ENCODE measurements at places on chromosomes 13 and 19.

DNA sequence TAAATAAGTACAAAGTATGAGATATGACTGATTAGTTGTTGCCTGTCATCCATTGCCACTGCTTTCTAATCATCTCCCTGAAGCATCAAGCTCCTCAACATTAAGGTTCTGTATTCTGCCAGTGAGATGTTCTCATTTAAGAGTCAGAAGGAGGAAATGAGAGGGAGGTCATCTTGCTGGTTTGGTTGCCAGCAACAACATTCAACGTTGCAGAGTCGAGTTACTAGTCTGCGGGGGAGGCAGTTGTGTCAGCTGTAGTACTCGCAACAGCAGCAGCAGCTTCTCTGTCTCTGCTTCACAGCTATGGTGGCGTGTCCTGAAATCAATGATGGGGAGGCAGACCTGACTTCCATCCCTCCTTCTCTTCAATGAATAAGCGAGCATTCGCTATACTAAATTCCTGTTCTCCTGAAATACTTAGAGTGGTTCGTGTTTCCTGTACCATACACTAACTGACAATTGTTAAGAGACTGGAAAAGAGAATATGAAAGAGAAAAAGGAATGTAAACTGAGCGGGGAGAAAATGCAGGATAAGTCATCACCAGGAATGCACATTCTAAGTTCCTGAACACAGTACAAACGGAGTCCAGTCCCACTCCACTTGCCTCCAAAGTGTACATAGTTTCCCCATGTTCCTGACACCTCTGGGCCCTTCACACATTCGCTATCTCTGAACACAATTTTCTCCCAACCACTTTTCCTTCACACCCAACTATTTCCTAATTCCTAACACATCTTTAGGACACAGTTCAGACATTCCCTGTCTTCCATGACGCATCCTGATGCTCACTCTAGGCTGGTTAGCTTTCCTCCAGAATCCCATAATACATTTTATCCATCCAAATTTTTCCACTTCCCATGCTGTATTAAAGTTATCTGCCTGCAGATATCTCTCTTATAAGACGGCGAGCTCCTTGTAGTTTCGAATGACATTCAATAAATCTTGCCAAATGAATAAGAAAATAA is 263.0 kb downstream of the KLF12 start:
- DNase-seq = no peak

DNA sequence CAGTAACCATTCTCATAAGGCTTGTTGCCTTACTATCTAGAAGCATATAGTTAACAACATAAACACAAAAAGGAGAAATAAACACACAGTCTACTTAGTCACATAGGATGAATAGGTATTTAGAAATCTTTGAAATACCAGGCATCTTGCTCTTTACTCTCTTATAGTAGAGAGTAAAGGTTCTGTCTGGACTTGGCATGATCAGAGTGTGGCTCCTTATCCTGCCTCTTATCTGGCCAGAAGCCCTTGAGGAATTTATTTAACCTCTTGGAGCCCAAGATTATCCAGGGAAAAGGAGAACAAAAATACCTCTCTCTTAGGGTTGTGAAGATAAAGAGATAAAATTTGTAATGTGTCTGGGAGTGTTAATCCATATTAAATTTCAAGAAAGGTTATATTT is 100.2 kb upstream of the MBNL2 start:
- no peak for DNase-seq

DNA sequence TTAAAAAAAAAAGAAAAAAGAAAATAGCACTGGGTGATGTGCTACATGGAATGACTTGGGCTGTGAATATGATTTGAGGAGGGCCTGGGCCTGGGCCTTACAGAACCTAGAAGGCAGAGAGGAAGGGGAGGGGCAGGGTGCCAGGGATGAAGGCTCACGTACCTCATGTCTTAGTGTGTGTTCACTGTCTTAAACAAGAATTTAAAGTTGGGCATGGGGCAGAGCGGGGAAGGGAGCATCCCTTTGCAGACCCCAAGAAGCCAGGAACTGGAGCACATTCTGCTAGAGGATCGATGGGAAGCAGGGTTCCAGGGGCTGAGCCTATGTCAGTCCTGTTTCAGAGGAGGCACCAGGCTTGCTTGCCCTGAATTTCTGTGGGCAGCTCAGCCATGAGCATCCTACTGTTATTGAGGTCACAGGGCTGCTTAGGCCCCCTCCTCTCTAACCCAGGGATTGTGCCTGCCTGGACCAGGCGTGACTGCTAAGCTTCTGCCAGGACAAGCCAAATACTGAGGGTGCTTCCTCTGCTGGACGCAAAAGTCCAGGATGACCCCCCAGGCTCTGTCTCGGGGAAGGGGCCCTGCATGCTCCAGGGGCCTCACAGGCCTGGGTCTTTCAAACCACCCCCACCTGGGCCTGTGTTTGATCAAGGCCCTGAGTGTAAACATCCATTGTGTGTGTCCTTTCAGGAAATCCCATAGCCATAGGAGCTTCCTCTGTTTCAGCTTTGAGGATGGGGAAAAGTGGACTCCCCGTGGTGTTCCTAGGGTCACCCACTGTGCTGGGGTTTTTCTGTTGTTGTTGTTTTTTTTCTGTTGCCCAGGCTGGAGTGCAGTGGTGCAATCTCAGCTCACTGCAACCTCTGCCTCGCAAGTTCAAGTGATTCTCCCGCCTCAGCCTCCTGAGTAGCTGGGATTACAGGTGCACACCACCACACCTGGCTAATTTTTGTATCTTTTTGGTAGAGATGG is 4.8 kb downstream of the LSR start:
- no peak for DNase-seq

- peak; percentile 91 for DNase-seq
These were observed at the start of gene MBNL2 for GRCh38 chr13:97221989-97222700. Gene MBNL2 (plus strand): TSS chr13:97222333. CDS start chr13:97276236, 53,903 bp downstream.

DNA sequence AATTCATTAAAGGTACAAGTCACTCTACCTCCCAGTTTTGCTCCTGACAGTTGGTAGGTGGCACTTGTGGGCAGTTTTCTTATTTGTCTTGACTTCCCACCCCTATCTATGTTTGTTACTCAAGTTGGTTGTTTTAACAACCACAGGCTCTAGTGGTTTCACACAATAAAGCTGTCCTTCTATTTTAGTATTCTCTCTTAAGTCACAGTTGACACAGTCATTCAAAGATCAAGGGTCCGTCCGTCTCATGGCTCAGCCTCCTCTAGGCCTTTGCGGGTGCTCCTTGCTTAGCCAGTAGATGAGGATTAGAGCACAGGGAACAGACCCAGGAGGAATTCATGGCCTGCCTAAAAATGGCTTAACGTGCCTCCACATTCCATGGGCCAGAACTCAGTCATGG is 573.7 kb downstream of the IRS2 start:
- no peak for DNase-seq

GRCh38 chr19:10137751-10138682 is 18.3 kb upstream of the EIF3G start:
- DNase-seq = no peak

DNA sequence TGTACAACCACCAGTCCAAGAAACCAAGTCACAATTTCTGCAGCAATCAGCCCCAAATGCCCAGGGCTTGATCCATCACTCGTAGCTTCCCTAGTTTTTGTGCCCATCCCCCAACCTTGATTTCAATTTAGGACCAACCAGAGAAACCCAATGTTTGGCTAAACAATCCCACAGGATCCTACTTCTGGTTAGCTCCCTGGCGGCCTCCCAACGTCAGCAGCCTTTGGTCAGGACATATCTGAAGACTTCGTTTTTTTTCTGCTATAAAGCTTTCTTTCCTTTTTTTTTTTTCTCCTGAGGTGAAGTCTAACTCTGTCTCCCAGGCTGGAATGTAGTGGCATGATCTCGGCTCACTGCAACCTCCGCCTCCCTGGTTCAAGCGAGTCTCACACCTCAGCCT is 7.7 kb downstream of the DPRX start:
- DNase-seq = no peak

GRCh38 chr13:83386609-83387008 is 495.7 kb downstream of the SLITRK1 start:
- DNase-seq = no peak

DNA sequence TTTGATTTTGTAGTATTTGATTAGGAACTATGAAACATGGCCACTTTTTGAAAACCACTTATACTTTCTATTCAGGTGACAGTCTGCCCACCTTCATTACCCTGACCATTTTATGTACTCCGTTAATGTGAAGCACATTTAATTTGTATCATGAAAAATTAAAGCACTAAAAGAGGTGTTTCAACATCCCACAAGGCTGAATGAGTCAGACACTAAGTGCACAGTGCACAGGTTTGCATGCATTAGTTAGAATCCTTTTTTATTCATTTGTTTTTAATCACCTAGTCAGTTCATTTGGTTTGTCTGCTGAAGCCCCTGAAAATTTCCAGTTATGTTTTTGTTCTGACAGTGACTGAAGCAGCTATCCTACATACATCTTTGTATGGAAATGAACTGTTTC is 271.0 kb downstream of the SLITRK5 start:
- no peak for DNase-seq

DNA sequence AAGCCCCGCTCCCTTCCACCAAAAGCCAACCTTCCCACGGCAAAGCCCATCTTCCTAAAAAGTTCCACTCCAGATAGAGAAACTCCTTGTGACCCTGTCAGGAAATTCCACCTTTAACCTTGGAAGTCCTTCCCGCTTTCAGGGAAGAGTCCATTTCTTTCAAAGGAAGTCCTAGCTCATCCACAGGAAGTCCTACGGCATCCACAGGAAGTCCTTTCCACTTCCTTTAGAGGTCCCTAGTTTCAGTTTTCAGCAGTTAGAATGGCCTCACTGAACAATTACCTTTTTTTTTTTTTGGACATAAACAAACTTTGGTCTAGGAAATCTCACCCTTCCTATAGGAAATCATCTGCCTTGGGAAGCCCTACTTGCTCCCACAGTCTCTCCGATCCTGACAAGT is 31.7 kb downstream of the TRPM4 start:
- DNase-seq = no peak

DNA sequence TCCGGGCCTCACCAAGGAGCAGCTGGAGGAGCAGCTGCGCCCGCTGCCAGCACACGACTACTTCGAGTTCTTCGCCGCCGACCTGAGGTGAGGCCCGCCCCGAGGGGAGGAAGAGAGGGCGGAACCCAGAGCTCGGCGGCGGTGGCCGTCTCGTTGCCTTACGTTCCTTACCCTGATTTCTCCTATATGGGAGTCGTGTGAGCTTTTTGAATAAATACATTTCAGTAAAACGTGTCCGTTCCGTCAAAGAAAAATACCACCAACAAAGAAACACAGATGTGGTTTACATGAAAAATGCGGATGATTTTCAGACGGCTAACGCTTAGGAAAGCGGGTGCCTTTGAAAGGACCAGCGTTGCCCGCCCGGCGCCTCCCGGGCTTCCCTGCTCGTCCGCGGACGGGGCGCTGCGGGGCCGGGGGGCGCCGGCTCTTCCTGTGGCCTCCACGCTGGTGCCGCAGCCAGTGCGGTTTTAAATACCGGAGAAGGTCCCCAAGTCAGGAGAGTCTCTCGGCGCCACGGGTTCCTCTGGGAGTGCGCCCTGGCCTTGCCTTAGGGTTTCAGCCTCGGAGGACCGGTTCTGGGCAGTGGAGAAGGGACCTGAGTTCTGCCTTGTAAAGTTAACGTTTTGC is 755 bp downstream of the UPF3A start:
- DNase-seq = peak; percentile 79

- DNase-seq = no peak
These were observed 5.7 kb upstream of the LRRC4B start for GRCh38 chr19:50573741-50574461.

GRCh38 chr19:18155095-18156087 is 2.4 kb downstream of the PIK3R2 start:
- DNase-seq = no peak

- DNase-seq = no peak
These were observed 184.7 kb downstream of the PCCA start for GRCh38 chr13:100273552-100273951.

GRCh38 chr13:48110931-48111721 is 16.2 kb upstream of the MED4 start:
- no peak for DNase-seq

DNA sequence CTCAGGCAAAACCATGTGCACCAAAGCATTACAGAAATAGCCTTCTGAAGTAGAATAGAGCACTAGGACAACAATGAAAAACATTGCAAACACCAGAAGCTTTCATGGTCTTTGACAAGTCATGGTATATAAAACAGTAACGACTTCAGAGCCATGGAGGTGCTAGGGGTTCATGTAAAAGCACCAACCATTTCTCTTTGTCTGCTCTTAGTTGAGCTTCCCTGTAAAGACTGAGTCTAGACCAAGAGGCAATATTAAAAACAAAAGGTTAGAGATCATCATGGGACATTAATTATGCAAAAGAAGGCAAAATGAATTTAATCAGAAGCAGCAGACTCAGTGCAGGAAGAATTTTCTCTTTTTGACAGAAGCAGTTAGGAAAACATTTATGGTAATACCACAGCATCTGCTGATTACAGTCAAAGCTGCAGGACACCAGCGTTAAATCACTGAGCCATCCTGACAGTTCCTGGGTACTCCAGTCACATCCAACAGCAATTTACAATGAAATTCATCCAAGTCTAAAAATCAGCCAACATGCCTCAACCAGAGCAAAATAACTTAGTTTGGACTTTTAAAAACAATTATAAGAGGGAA is 476.8 kb downstream of the DIAPH3 start:
- DNase-seq = no peak

DNA sequence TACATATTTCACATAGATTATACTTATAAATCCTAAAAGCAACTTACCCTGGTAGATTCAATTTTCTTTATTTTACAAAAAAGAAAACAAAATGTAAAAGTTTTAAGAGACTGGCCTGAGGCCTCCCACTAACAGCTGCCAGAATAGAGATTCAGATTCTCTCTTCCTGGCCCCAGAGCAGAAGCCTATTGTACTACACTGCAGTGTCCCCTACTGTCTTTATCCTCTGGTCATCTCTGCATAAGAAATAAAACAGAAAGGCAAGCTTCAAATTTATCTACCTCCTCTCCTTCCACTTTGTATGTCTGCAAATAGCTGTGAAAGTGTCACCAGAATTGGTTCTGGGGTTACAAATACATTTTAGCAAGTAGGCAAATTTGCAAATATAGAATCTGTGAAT is 1004.1 kb upstream of the PCDH9 start:
- DNase-seq = no peak

DNA sequence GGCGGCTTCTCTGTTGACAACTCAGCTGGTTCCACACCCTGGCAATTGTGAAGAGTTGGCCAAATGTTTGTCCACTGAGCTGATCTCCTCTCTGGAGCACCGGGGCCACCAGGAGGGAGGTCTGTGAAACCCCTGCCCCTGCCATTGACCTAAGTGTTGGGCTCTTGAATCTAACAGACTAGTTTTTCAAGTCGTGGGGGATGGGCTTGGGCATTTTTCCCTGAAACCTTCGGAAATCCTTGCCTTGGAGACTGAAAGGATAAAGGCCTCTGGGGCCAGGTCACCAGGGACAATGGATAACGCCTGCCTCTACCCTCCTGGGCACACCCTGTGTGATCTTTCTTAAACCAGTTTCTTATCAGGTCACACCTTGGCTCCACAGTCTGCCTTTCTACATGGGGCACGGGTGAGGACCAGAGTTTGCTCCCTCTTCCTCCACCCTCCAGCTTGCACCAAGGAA is 881 bp downstream of the GEMIN7 start:
- peak; percentile 86 for DNase-seq

All from hematopoietic multipotent progenitor cell treated with erythropoietin and hydrocortisone succinate and interleukin-3 and kit ligand, for 8 days (in vitro differentiated cells).